GM23338 (cell line): ENCODE measurements at places on chromosomes 13 and 19.

- DNase-seq, result peak; percentile 52
These were observed 195.5 kb downstream of the RGCC start for GRCh38 chr13:41652735-41653361.

GRCh38 chr13:111853721-111854120 is 213.2 kb upstream of the SOX1 start:
- no peak for DNase-seq

DNA sequence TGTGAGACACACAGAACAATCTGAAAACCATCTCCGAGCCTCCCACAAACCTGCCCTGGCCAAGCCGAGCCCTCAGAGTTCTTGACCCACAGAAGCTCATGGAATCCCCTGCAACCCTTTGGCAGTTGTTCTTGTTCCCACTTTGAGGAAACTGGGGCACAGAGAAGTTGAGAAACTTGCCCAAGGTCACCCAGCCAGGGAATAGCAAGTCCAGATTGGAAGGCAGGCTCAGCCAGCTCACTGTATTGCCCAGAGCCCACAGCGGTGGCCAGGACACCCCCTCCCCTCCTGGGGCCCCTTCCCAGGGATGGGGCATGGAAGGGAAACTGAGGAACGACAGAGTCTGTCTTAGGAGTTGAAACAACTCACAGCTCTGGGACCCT is 1.8 kb downstream of the ZSWIM4 start:
- DNase-seq, result no peak

GRCh38 chr13:40613192-40613818 is 53.1 kb downstream of the FOXO1 start:
- DNase-seq, result no peak

GRCh38 chr13:36979361-36980050 is 19.6 kb downstream of the ALG5 start:
- no peak for DNase-seq

DNA sequence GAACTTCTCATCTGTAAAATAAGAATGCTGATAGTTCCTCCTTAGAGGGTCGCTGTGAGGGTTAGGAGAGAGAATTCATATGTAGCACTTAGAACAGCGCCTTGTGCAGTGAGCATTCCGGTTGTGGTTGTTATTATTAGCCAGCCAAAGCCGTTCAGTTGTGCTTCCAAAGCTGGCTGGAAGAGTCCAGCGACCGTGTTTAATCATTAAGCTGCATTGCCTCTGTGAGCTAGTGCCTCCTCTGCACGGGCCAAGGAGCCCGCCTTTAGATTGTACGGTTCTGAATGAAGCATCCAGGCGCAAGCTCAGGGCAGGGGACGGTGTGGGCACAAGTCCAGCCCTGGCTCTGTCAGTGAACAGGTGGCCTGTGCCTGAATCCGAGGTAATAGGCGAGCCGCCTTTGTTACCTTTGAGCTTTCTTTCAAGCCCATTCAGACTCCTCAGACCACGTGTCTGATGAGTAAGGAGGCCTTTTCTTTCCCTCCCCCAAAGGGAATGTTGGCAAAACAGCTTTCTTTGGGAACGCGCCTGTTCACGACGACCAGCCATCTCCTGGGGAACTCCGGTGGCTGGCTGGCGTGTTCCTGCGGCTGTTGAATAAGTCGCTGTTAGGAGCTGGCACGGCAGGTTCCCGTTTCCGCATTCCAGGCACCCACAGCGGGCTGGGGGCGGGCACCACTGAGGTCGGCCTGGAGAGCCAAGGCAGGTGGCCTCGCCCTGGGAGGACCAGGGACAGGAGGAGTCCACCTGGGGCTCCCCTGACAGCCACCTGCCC is 25.1 kb downstream of the SIPA1L3 start:
- peak; percentile 90 for DNase-seq

DNA sequence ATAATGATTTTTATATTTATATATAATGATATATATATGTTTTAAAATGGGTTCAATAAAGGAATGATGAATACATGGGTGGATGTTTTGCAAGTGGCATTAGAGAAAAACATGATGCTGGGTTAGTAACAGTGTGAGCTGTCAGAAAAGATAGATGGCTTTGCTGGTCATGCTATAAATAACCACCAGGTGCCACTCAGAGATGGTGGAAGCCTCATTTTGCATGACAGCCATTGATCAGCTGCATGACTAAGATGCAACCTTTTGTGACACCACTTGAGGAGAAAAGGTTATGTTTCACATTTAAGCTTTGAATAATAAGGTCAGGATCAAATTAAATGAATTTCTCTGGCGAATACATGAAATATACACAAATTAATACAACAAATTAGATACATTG is 737.7 kb downstream of the PCDH9 start:
- DNase-seq, result peak; percentile 68

DNA sequence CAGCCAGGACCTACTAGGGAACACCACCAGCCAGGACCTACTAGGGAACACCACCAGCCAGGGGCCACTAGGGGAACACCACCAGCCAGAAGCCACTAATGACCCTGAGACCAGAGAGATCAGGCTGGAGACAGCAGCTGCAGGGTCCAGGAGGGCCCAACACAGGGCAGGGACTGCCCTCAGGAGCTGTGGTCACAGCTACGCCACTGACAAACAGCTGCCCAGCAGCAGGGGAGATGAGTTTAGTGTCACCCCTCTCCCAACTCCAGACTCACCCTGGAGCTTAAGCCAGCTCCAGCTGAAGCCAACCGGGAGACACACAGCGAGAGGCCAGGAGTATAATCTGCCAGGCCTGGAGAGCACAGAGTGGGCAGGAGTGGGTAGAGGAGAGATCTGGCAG is 25.7 kb downstream of the TUBGCP3 start:
- no peak for DNase-seq

DNA sequence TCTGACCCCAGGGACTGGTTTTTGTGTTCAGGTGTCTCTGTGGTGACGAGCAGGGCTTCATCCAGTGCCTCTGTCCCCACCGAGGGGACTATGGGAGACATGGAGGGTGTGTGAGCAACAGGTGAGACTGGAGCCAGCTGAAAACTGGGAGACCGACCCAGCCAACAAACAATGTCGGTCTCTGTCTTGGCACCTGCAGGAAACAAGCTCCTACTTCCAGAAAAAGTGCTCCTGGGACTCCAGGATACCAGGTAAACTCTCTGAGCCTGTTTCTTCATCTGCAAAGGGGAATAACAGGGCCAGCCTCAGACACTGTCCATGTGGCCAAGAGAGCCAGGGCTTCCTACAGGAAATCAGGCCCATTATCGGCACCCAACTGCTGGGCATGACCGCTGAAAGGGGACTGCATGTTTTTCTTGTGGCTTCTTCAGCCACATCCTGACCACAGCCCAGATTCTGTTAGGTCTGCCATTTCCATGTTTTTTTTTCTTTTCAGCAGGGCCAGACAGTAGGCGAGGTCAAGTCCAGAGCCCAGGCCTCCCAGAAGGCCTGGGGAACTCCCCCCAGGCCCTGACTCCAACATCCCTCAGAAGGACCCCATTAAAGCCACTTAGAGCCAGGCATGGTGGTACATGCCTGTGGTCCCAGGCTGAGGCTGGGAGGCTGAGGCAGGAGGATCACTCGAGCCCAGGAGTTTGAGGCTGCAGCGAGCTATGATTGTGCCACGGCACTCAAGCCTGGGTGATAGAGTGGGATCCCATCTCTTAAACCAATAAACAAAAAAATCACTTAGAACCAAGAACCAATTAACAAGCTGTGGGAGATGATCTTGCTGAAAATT is 836 bp upstream of the BST2 start:
- DNase-seq, result no peak

- no peak for DNase-seq
These were observed 176.3 kb downstream of the KLF12 start for GRCh38 chr13:73957889-73958288.

GRCh38 chr13:54614726-54615125 is 1586.1 kb downstream of the OLFM4 start:
- no peak for DNase-seq

DNA sequence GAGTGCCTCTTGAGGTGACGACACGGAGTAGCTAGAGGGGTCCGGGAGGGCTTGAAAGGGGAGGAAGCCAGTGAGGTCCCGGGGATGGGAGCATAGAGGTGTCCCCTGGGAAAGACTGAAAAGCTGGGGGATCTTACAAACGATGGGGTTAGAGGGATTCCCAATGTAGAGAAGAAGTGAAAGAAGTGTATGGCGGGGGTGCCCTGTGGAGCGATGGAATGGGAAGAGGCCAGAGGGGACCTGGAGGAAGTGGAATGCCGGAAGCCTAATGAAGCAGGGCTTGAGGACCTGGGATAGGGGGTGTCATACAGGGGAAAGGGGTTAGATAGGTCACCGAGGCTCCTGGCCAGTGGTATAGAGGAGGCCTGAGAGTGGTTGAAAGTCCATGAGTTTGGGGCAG is 580 bp downstream of the AP2A1 start:
- DNase-seq, result peak; percentile 46

DNA sequence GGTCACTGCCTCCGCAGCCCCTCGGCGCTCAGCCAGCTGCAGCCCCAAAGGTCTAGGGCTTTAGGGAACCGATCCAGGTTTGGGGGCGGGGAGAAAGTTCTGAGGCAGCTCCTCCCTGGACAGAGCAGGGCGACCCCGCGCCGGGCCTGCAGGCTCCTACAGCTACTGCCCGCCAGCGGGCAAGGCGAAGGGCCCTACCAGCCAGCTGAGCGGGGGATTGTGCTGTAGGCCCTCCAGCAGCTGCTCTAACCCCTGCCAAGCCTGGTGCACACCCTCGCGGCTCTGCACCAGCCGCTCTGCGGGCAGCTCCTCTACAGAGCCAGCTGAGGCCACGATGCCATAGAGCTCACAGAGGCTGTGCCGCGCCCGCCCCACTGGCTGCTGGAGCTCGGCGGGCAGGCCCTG is 14.0 kb downstream of the PLIN4 start:
- no peak for DNase-seq

GRCh38 chr19:40387155-40387554 is 2.8 kb downstream of the HIPK4 start:
- DNase-seq, result no peak

- peak; percentile 87 for DNase-seq
These were observed 20.3 kb upstream of the TMTC4 start for GRCh38 chr13:100694722-100695508.
